ENCODE measurements at places on chromosomes 6 and 20. TPM values are rescaled to one million over a fixed set of nuclear protein-coding genes. Genes with fewer than 3 reads are reported as not detected.

HSPA12B gene
- total RNA-seq: not detected

GRCh38 chr6:99334526-99335127, 14.8 kb downstream of the FAXC start:
- peak; percentile 39 for DNase-seq

JPH2 gene
- total RNA-seq: not detected

DNA sequence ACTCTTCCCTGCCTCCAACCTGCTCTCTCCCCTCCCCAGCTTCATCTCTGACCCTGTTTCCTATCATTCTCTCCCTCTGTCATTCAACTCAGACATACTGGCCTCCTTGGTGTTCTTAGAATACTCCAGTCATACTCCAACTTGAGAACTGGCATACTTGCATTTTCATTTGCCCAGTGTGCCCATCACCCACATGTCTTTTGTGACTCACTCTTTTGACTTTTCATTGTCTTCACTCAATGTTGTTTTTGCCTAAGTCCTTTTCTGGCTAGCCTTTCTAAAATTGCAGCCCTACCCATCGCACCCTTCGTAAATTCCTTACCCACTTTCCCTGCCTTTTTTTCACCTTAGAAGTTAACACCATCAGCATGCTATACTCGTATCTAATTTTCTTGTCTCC, 77.0 kb upstream of the CD2AP start:
- DNase-seq: no peak

KCNK15 gene
- total RNA-seq: 0.38 TPM

DNA sequence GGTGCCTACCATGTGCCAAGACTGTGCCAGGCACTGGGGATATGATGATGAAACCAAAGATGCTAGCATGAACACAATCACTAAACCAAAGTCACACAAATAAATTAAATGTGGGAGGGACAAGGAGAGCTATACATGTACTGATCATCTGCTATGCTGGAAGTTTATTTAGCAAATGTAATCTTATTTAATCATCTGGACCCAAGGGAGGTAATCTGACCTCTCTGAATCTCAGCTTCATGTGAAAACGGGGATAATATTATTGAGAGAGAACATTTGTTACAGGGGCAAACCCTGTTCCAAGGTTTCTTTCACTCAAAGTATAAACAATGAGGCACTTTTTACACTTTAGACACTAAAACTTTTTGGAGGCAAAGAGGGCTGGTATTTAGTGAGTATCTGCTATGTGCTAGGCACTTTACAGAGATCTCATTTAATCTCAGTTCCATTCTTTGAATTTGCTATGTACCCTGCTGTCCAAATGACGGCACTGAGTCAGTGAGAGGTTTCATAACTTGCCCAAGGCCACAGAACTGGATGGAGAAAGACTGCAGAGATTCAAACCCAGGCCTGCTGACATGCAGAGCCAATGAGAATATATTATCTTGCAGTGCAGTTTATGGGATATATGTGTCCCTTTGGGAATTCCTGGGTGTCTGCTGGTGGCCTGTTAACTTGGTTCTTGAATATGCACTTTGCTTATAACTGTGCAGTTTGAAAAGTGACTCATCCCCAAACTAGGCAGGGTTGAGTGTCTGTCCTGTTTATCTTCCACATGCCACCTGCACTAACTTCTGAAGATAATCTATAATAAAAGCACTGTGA, 3.3 kb upstream of the ASXL1 start:
- DNase-seq: no peak

DNA sequence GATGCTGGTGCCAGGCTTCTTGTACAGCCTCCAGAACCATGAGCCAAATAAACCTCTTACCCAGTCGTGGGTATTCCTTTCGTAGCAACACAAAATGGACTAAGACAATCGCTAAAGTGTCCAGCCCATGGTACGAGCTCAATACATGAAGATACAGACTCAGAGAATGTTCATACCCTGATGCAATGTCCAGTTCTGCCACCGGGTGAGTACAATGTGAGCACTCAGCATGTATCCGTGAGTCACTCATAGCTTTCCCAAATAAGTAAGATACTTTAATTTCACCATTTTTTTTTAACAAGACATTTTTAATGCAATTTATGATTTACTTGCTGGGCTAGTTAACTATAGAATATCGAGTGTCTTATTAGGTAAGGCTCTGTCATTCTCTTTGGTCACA, 26.7 kb upstream of the PDE10A start:
- no peak for DNase-seq

CCN2 gene
- 0.40 TPM for total RNA-seq

- DNase-seq: peak; percentile 45
Observed at GRCh38 chr6:125310994-125311649, 9.4 kb upstream of the HDDC2 start.

All from K562 (cell line).